Fibroblast of skin of back (primary cell): ENCODE measurements at places on chromosomes 12 and 14.

- peak; percentile 83 for DNase-seq
Measured at GRCh38 chr12:65826353-65827171, 2.3 kb downstream of the HMGA2 start.

DNA sequence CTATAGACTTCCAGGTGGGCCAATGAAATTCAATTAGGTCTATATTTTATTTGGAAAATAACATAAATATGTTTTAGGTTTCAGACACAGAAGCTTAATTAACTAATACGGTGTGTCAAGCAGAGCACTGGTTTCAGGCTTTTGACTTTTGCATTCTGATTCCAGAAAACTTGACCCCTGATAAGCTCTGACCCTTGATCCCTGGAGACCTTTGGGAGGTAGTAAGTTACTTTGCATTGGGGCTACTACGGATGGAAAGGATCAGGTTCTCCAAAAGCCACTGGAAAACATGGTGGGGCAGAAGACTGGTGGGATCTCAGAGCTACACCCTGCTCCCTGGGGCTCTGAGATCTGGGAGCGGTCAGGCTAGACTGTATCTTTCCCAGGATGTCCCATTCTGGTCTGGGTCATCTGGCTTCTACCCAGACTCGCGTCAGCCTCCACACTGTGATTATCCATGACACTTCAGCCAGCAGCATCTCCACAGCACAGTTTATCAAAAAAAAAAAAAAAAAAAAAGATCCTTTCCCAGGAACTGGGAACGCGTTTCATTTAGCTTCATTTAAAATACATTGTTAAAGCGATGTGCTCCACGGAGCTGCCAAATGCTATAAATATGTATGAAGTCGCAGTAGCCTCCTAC is 17.8 kb upstream of the EMP1 start:
- DNase-seq: no peak

DNA sequence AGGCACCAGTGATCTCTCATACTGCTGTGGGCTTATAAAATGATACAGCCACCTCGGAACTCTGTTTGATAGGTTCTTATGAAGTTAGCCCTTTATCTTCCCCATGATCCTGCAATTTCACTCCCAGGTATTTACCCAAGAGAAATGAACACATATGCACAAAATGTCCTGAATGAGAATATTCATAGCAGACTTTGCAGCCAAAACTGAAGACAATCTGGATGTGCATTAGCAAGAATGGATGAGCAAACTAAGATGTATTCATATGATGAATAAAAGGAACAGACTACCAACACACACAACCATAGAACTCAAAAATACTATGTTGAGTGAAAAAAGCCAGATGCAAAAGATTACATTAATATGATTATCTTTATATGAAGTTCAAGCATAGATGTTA is 66.7 kb downstream of the KCNA5 start:
- DNase-seq: no peak

DNA sequence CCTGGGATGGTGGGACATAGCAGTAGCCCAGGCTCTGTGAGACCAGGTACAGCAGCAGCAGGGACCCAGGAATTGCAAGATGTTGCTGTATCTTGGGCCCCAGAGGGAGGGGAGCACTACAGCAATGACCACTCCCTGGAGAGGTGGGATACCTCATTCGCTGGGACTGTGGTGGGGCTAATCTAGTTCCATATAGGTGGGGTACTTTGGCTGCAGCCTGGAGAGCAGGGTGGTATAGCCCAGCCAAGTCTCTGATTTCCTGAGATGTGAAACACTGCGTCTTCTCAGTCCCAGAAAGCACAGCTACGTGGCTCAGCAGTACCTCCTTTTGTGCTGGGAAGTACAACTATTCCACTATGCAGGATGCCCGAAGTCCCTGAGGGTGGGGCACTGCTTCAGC is 163.7 kb upstream of the ARHGAP5 start:
- no peak for DNase-seq

DNA sequence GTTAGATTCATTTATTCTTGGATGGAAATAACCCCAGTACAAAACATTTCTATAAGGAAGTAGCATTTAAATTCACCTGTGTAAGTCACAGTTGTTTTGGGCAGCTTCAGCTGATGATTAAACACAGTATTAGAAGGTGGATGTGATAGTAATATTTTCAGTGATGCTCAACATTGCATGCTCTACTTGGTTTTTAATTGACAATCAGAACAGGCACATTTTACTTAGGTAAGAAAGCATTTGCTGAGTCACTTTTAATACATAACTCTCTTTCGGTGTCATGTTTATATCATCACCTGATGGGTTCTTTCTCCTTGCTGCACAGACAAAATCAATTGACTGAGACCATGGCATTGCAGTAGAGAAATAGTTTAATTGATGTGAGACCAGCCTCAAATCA is 80.7 kb downstream of the CMAS start:
- DNase-seq: no peak

- no peak for DNase-seq
Measured at GRCh38 chr14:105528586-105529318, 2.4 kb downstream of the TMEM121 start.

- no peak for DNase-seq
Measured at GRCh38 chr12:94889445-94890210, 113.9 kb downstream of the NDUFA12 start.

- no peak for DNase-seq
Measured at GRCh38 chr12:28552251-28552970, 362.2 kb downstream of the CCDC91 start.

GRCh38 chr14:30153717-30154116 is 226.1 kb upstream of the PRKD1 start:
- DNase-seq: no peak

DNA sequence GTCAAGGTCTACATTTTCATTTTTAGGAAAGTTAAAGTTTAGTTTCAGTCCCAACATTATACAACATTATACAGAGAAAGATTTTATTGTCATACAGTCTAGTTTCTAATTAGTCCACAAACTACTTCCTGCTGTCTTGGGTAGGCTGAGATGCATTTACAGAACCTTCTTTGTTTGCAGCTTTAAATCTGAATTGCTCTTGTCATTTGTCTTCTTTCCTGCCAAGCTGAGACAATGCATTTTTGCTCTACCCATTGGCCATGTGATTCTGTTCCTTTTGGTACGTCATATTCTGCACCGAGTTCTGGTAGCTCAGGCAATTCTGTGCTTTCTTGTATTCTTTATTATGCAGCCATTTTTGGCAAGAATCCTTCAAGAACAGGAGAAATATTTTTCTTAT is 228.5 kb downstream of the ATP23 start:
- no peak for DNase-seq

DNA sequence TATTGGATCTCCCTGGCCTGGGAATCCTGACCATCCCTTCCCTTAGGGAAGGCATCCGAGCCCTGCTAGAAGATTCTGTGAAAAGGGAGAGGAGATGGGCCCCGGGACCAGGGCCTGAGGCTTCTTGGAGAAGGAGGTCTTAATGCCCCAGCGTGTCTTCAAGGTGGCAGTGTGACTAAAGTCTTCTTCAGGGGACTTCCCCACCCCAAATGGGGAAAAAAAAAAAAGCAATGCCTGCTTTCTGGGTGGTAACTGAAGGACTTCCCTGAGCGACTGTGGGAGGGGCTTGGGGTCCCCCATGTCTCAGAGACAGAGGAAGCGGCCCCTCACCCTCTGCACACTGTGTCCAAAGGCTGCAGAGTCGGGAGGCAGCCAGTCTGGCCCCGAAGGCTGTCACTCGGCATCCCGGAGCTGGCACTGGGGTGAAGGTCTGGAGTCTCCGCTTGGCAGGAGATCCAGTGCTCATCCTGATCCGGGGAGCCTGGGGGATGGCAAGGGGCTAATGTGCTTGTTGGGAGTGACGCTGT is 7.8 kb upstream of the PGF start:
- no peak for DNase-seq

- no peak for DNase-seq
Measured at GRCh38 chr12:86948851-86949250, 692.7 kb upstream of the MGAT4C start.

DNA sequence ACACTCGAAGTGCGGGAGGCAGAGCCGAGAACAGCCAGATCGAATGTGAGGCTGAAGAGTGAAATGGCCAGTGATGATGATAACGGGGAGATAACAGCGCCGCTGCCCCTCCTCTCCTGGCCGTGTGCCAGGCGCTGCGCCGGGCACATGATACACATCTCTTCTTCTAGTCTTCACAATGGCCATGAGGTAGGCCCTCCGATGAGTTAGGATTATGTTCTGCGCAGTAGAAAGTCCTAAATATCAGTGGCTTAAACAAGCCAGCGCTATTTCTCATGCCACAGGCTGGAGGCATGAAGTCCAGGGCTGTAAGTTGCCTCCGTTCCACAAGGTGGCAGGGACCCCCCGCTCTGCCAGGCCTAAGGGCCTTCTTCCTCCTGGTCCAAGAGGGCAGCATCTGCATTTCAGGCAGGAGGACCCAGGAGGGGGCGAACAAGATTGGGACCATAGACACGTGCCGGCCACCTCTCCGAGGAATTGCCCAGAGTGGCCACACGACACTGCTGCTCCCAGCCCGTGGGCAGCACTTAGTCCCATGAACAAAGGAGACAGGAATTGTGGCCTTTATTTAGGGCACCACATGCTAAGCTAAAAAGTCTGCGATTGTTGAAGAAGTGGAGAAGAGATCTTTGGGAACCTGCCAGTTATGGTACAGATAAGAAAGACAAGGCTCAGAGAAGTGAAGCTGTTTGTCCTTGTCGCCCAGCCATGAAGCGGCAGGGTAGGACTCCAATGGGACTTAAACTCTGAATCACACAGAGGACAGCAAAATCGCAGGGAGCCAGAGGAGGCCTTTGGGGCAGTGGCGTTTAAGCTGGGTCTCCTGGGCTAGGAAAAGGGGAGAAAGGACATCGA is 10.9 kb upstream of the HVCN1 start:
- no peak for DNase-seq

GRCh38 chr12:130816097-130816496 is 23.0 kb downstream of the STX2 start:
- DNase-seq: no peak

DNA sequence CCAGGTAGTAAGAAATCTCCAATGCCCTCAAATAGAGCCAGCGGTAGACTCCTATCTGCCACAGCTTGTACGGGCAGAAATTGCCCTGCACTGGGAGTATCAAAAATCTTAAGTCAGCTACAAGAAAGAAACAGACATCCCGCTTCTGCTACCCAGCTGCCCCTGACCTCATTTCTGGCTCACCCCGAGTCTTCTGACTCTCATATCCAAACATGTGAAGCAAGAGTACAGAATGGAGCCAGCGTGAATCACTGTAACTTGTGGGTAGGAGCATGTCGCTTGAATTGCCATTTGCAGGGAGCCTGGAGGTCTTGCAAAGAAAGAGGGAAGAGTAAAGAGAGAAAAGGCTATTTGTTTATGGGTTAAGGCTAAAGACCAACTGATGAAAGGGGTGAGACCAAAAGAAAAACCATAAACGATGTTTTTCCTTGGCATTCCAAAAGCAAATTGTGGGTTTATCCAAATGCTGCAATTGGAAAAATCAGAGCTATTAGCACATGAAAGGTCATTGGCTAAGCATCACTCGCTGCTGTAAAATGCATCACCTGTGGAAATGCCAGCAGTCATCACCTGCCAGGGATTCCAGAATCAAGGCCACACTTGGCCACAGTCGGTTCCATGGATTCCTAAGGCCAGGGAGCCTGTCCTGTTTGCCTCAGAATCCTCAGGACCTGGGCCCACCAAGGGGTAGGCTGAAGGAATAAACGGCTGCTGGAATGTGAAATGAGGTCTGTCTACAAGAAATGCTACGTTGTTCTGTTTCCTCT is 86.6 kb downstream of the FOXN3 start:
- peak; percentile 75 for DNase-seq

- no peak for DNase-seq
Measured at GRCh38 chr12:47545938-47546609, 159.8 kb downstream of the RPAP3 start.

- DNase-seq: no peak
Measured at GRCh38 chr12:130666645-130667044, 49.5 kb downstream of the RIMBP2 start.

- no peak for DNase-seq
Measured at GRCh38 chr12:3809357-3810015, 56.6 kb upstream of the CRACR2A start.

DNA sequence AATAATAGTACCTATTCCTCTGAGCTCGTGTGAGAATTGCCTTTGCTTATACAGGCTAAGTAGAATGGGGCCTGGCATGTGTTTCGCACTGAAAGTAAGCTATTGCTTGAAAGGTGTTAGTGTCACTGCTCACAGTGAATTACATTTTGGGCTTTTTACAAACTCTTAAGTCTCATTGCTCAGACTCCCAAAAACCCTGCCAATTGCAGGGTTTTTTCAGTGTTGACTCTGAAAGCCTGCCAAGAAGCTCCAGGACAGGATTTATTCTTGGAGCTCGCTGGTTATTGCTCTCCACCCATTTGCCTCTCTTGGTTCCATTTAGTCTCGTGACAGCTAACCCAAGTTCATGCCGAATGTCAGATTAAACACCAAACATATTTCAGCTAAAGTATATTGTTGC is 39.8 kb downstream of the NOPCHAP1 start:
- DNase-seq: peak; percentile 54

DNA sequence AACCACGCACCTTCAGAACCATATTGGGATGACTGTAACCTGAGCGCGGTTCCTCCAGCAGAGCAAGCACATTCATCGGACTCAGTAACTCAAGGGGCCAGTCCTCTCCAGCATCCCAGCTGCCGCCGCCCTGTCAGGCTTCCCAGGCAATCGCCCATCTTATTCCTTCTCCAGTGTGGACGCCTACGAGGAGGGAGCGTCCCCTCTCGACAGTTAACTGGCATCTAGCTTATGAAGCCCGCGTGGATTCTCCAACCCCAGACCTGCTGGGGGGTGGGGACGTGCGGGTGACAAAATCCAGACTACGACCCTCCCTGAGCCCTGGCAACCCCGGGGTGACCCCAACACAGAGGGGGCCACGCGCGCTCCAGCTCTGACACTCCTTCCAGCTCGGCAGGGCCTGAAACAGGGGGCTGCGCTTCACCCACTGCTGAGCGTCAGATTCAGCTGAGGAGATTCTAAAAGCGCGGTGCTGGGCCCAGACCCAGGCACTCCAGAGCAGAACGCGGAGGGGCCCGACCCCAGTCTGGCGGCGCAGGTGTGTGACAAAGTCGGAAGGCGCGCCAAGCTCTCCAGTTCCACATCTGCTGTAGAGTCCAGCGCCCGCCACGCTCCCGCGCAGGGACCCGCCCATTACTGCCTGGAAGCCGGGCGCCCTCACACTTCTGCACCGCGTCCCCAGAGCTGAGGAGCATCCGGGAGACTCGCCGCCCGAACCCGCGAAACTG is 43.9 kb upstream of the ESR2 start:
- peak; percentile 67 for DNase-seq

- no peak for DNase-seq
Measured at GRCh38 chr12:99911967-99912366, 72.8 kb downstream of the ANKS1B start.

DNA sequence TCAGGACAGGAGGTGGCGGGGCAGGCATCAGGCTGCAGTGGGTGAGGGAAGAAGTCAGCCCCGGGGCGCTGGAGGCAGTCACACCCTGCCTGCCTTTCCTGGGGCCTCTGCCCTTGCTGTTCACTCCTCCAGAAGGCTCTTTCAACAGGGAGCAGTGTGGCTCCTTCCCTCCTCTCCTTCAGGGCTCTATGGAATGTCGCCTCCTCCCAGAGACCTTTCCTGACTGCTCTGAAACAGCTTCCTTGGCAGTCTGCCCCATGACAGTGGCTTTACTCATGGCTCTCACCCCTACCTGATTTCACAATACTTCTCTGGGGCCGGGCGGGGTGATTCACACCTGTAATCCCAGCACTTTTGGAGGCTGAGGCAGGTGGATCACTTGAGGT is 7.1 kb downstream of the RHOF start:
- DNase-seq: peak; percentile 93

- DNase-seq: no peak
Measured at GRCh38 chr12:84858796-84859195, 53.8 kb downstream of the SLC6A15 start.

- no peak for DNase-seq
Measured at GRCh38 chr12:46269429-46270241, 792 bp upstream of the SLC38A1 start.

GRCh38 chr12:123153906-123154305 is 3.0 kb upstream of the PITPNM2 start:
- no peak for DNase-seq
